Mucosa of gallbladder (tissue), 1 donor: ENCODE measurements at places on chromosomes 11 and 22. TPM values are rescaled to one million over a fixed set of nuclear protein-coding genes. Genes with fewer than 3 reads are reported as not detected.

The SYT8 gene
- 218 TPM for total RNA-seq

The CEND1 gene
- total RNA-seq = 0.49 TPM

- DNase-seq = no peak
Observed at GRCh38 chr11:122773781-122774266, 64.5 kb upstream of the CRTAM start.

GRCh38 chr11:129374993-129375750 lies 476 bp upstream of the BARX2 start:
- peak; percentile 70 for DNase-seq

DNA sequence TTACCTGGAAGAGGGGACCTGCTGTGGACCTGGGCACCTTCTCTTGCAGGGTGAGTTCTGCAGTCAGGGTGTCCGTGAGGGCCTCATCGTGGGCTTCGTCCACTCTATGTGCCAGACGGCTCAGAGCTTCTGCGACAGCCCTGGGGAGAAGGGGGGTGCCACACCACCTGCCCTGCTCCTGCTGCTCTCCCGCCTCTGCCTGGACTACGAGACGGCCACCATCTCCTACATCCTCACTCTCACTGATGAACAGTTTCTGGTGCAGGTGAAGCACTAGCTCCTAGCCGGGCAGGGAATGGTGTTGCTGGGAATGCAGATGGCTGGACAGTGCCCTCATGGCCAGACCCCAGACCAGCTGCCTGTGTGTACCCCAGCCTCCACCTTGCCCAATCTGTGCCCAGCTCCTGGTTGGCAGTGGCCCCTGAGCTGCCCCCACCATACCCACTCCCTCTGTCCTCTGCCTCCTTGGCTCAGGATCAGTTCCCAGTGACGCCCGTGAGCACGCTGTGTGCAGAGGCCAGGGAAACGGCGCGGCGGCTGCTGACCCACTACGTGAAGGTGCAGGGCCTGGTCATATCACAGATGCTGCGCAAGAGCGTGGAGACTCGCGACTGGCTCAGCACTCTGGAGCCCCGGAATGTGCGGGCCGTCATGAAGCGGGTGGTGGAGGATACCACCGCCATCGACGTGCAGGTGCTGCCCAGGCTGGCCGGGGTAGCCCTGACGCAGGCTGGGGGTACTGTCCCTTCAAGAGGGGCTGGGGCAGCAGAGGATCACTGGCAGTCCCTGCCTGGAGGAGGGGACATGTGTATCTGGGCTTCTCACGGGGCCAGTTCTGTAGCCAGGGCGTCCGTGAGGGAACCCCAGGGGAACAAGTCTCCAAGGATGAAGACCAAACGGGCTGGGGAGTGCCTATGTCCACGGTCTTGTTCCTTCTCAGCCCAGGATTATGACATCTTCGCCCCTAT lies 2.2 kb upstream of the TM7SF2 start:
- DNase-seq = no peak

DNA sequence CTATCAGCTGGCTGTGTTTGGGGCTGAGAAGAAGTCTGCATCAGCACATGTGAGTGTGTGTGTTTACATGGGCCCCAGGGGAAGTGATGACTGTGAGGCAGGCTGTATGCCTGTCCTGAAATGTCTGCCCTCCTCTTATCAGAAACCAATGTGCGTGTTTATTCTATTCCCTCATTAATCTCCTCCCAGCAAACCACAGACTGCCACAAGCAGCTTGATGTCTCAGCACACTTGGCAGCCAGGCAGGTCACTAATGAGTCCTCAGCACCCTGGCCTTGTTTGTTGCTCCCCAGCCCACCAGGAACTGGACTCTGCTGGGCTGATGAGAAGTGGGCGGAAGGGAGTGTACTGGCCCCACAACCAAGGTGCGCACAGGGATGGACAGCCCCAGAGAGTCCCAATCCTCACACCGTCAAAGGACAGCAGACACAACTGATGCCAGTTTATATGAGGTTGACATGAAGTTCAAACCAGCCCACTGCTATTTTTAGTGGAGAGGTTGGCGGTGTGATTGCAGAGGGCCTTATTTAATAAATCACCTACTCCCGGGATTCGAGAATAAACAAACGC lies 225.8 kb downstream of the ETS1 start:
- no peak for DNase-seq
